Activated CD8-positive, alpha-beta memory T cell treated with anti-CD3 and anti-CD28 coated beads, Interleukin-2, amount 50 U/mL, for 4 hours (primary cell): ENCODE measurements at places on chromosomes 16 and 17.

DNA sequence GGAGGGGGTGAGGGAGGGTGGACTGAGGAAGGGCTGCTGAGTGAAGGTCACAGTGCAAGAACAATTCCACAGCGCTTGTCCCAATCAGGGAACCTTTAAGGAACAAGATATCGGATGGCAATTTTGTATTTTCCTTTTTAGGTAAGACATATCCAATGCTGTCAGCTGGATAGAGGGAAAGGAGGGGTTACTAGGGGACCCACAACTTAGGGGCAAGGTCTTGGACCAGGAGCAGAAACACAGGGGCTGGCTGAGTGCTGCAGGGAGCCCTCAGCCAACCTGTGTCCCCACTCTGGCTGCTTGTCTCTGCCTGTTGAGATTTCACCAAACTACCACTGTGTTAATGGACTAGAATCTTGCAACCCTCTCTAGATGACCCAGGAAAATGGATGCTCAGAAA, 47.6 kb downstream of the AKAP1 start:
- no peak for DNase-seq

DNA sequence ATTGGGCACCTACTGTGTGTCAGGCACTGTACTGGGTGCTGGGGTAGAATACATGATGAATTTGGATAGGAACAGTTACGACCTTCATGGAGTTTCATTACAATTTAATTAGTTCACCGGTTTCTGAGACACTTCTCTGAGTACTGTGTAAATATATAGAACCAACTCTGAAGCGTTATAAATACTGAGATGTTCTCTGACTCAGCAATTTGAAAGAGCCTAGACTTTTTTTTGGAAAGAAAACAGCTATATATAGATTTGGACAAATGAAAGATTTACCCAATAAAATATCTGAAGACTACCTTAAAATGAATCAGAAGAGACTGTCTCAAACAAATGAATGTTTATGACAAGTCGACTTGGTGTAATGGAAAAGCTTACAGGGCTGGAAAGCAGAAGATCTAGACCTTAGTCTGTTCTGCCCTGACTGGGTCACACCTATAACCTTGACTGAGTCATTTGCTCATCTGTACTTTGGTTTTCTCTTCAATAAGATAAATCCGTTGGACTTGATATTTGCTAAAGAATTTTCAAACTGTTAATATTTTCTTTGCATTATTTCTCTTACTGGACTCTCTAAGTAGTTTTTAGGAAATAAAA, 4.6 kb upstream of the GAN start:
- no peak for DNase-seq

GRCh38 chr17:55391244-55391757, 30.3 kb downstream of the MMD start:
- DNase-seq: no peak

DNA sequence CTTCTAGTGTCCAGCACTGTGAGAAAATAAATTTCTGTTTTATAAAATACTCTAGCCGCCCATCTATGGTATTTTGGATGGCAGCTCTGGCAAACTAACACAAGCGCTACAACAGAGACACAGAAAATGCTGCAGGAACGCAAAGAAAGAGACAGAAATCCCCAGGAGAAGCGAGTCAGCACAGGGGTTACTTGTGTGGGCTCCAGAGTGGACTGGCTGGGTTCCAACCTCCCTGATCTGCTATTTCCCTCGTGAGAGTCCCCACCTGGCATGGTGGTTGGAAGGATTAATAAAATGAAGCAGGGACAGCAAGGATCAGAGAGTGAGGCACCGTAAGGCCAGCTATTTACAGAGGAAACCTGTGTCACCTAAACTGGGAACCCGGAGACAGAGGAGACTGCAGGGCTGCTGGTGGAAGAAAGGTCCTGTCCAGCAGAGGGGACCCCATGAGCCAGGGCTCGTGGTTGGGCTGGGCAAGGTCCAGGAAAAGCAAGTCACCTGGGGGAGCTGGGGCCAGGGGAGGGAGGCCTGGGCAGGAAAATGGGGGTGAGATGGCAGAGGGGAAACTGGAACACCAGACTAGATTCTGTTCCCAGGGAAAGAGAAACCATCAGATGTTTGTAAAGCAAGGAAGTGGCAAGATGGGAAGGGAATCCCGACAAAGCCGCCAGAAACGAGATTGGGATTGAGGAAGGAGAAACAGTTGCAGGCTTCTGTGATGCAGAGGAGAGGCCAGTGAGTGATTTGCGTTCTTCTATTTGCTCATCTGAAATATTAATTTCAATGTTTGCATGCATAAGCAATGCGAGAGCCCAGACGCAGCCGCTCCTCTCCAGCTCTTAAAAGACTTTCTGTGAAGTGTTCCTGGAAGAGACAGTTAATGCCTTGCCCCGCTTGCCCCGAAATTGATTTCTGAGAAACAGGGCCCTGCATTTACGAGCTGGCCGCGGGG, 63.0 kb upstream of the TEKT3 start:
- DNase-seq: no peak

DNA sequence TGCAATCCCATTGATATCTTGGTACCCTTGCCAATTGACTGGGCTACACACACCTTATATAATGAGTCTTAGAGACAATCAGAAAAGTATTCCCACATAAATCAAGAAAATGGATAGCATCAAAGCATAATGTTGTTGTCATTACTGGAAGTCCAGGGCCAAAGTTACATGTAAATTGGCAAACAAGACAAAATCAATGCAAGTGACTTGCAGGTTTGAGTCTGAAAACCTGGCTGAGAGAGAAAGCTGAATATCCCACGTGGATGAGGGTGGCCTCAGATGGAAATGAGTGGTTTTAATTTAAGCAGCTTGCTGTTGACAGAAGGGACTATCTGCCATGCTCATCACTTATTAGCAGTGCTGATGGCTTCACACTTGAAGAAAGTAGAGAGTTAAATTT, 324.0 kb upstream of the MON1B start:
- DNase-seq: no peak

DNA sequence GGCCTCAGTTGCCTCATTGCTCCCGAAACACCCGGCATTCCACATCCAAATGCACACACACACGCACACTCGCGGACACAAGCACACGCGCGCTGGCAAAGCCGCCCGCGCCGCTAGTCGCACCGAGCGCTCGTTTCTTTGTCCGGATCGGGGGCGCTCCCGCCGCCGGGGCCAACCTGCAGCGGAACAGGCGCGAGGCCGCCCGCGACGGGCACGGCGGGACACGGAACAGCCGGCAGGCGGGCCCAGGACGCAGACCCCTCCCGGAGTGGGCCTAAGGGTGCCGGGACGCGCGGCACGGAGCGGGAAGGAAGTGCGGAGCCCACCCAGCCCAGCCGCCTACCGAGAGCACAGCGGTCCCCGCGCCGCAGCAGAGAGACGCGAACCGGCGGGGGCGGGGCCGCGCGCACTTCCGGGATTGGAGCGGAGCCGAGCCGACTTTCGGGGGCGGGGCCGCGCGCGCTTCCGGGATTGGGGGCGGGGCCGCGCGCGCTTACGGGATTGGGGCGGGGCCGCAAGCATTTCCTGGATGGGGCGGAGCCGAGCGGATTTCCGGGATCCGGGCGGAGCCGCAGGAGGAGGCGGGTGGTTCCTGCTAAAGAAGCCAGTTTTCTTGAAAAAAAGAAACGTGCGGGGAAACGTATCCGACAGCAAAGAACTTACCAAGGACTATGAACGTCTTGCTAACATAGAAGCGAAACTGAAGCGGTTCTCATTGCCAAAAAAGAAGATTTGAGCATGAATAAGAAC, at the start of gene CYBC1:
TSS of gene CYBC1 (minus strand) at position 396 of the 750 bp plus-strand sequence. CDS start 1,498 bp downstream, outside the sequence.
- peak; percentile 95 for DNase-seq

GRCh38 chr17:29914819-29915537, 15.1 kb downstream of the SSH2 start:
- DNase-seq: no peak

DNA sequence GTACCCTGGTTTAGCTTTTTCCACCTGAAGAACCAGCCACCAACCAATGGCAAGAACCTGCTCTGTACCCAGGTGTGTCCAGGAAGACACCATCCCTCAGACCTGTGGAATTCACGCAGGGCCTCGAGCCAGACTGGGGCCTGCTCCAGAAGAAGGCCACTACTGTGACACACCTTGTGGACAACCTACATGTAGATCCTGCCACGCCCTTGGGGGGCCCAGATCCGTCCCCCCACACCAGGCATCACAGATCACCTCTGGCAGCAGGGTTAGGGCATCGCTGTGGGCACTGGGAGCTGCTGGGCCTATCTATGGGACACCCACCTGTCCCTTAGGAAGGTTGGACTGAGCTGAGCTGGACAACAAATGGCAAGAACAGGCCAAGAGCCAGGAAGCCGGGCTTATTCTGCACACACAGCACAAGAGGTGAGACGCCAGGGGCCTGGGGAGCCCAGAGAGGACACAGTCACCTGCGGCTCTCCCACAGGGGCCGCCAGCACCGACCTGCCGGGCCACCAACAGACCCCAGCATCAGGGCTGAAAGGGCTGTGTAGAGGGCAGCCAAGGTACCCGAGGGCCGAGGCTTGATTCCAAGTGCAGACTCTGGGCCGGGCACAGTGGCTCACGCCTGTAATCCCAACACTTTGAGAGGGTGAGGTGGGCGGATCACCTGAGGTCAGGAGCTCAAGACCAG, 7.7 kb downstream of the FAAP100 start:
- DNase-seq: no peak

DNA sequence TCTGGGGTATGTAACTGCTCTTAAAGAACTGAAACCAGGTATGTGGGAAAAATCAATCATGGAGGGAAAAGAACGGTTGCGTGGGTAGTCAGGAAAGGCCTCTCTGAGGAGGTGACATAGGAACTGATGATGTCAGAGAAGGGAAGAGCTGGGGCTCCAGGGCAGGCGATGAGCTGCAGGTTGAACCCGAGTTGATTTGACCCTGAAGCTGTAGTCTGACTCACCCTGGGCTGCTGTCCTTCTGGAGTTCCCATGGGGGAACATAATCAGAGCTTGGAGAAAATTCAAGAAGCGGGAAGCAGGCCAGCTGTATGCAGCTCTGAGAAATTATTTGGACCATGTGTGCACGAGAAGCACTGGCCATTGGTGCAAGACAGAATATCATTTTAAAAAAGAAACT, 16.7 kb downstream of the SLC6A2 start:
- no peak for DNase-seq

DNA sequence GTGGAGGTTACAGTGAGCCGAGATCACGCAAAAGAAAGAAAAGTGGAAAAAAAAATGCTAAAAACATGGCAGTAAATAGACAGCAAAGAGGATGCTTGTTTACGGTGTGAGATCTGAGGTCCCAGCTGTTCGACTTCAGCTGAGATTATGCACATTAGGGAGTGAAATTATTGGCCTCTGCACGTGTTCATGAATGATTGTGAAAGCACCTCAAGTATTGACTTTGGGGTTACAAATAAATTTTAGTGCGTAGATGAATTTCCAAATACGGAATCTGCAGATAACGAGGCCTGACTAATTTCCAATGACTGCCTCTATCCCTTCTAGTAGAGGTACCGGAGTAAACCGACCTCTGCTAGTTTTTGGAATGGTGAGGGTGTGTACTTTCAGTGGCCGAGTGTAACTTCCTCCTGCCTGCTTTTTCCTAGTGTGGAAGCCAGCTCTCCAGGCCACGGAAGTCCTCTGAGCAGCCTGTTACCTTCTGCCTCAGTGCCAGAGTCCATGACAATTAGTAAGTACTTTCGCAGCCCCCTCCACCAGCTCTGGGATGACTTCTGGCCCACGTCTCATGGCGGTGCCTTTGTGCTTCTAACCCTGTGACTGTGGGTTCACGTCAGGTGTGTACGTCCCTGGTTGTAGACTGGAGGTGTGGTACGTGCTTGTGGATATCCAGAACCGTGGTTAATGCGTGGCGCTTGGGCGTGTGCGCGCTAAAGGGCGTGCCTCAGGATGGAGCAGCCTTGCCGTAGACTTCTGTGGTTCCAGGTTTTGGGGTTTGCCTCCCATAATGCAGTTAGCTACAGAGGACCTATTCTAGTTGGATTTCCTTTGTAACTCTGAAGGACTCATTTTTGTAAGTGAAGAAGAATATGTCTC, 102.1 kb downstream of the SNX29 start:
- DNase-seq: no peak

DNA sequence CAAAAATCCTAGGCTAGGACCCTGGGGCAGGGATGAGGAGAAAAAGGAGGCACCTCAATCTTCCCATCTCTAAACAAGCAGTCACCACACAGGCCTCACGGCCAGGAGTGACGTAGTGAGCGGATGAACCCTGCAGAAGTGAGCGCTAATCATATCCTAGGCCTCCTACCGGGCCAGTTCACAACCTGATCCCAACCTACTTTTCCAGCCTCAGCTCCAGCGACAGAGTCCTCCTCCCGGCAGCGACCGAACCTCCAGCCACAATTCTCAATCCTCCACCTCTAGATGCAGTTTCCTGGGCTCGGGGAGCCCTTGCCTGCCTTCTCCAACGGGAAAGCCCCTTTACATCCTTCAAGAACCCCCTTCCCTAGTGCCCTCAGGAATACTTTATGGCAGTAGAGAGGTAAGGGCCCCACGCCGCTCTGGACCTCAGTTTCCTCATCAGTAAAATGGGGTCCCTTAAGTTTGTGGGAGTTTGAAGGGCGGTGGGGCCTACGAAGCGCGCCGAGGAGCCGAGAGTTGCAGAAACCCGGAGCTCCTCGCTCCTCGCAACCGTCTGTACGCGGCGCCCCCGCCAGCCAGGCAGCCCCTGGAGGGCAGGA, 1.4 kb downstream of the ZNF668 start:
- DNase-seq: no peak

GRCh38 chr16:15726715-15727114, 76.7 kb downstream of the NDE1 start:
- DNase-seq: no peak

DNA sequence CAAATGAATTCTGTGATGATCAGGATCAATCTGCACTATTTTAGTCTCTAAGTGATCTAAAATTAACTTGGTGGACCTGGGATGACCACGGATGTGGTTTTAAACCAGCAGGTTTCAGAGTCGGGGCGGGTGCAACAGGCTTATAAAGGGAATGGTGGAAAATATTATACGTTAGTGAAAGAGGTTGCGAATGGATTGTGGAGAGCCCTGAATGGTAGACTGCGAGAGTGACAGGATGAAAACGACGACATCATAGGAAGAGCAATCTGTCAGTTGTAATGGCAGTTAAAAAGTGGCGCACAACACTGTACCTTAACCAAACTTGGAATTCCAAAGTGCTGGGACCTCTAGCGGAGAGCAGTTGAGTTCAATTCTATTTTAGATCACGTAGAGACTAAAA, 1.2 kb upstream of the CYB5B start:
- DNase-seq: no peak

GRCh38 chr17:76866774-76867577, 1.2 kb upstream of the MGAT5B start:
- no peak for DNase-seq

- DNase-seq: no peak
Observed at GRCh38 chr16:22857296-22858025, 43.5 kb downstream of the HS3ST2 start.

DNA sequence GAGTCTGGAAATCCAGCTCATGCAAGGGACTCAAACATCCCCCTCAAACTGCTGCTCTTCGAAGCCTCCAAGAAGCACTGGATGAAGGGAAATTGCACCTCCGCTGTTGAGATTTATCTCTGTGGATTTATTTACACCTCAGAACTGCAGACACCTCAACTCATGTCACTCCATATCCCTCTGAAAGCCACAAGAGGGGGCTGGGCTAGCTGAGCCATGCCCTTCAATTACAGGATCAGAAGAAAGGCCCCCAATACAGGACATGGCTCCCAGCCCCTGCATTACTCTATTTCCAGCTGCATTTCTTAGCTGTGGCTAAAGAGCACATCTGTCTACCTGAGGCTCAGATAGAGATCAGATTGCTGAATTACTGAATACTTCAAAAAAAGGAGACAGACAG, 103.1 kb upstream of the DYNLRB2 start:
- no peak for DNase-seq
